NCI-H748 treated with DMSO at 0.1 percent for 48 hours (cell line): ENCODE measurements at places on chromosomes 3 and 15.

GRCh38 chr3:118882353-118882947 is 152.2 kb downstream of the IGSF11 start:
- peak; percentile 55 for DNase-seq

DNA sequence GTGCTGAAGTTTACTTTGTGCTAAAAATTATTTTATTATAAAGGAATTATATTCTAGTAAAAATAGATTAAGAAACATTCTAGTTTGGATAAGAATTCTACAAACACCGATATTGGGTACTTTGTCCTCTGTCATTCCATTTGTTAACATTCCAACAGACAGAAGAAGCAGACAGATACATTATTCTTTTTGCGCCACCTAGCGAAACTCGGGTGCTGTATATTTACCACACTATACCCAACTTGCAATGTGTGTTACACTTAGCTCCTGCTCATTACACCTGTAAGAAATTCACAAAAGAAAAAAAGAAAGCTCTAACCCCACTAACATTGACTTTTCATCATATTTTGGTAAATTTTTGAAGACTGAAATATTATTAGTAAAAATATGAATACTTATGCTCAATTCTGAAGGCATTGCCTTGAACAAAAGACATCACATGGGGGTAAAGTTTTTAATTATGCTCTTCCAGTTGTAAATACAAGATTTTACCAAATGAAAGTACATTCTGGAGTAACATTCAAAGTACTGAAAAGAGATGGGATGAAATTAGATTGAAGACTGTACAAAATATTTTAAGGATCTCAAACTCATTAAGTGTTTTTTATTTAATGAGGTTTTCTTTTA is 136.5 kb upstream of the MLF1 start:
- DNase-seq = peak; percentile 3

DNA sequence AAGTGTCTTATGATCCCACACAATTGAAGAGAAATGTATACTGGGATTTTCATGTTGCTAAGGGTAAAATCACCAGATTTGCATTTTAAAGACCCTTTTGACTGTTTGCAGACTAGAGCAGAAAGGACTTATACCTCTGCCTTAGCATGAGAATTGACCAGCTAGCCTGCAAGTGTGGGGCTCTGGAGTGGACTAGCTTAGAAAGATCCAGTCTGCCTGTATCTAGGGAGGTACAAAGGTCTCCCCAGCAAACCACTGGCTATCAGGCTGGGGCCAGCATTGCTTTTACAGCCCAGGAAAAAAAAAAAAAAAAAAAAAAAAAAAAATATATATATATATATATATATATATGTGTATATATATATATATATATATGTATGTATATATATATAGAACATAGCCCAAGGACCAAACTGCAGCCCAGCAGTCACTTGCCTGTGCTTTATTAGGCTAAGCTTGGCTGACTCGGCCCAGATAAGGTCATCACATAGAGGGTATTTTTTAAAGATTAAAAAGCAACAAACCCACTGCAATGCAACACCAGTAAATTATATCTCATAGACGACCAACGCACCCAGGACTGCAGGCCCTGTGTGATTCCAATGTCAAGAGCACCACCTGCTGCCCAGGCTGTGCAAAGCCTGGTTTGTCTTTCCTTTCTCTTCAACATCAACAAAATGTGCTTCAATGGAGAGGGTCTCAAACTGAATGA is 63.7 kb downstream of the DCLK3 start:
- peak; percentile 7 for DNase-seq

GRCh38 chr15:76815421-76815820 is 89.7 kb downstream of the SCAPER start:
- no peak for DNase-seq

DNA sequence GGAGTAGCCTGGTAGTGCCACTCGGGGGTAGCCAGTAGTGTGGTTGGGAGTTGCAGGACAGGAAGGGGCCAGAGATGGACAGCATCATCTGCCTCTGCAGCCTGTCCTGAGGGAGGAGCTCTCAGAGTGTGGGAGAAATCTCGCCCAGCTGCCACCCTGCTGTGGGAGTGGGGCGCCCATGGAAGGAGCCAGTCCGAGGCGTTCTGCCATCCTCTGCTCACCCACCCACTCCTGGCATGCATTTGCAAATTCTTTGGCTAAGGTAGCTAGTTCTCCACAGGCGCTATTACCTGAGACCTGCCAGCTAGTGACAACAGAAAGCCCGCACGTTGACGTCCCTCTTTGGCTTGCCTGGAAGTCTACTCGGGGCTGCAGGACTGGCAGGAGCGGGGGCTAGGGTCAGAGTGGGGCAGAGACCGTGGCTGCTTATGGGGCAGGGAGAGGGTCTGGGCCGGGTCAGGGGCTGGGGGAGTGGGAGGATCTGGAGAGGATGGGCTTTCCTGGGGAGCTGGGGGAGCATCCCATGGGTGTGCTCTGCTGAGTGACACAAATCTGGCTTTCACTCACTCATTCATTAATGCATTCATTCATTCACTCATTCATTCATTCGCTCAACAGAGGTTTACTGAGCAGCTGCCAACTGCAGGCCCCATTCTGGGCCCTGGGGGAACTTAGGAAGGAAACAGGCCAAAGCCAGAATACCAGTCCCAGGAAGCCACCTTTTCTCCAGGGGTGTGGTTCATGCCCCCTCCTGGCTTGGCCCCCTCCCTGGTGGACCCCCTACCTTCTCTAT is 44.4 kb upstream of the INSYN1 start:
- DNase-seq = no peak

- DNase-seq = no peak
Measured at GRCh38 chr3:141557961-141558706, 71.3 kb downstream of the RASA2 start.

DNA sequence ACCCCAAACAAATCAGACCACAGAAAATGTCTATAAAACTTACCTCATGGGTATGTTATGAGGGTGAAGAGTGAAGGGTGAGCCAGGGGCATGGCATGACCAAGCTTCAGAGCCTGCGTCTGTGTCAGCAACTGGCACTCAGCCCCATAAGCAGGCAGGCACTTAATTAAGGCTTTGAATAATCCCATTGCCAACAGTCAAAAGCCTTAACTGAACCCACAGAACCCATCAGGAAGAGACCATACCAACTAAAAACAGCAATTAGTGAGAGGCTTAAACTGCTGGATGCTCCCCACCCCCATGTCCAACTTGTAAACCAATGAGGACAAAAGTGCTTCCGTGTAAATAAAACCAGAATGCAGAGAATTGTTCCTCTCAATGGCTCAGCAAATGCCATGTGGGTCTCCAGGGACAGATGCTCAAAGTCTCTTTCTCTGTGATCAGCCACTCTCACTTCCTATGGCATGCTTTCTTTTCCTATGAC is 126.0 kb downstream of the MYLK start:
- peak; percentile 47 for DNase-seq

GRCh38 chr3:156764751-156765150 is 61.4 kb upstream of the LEKR1 start:
- DNase-seq = no peak

DNA sequence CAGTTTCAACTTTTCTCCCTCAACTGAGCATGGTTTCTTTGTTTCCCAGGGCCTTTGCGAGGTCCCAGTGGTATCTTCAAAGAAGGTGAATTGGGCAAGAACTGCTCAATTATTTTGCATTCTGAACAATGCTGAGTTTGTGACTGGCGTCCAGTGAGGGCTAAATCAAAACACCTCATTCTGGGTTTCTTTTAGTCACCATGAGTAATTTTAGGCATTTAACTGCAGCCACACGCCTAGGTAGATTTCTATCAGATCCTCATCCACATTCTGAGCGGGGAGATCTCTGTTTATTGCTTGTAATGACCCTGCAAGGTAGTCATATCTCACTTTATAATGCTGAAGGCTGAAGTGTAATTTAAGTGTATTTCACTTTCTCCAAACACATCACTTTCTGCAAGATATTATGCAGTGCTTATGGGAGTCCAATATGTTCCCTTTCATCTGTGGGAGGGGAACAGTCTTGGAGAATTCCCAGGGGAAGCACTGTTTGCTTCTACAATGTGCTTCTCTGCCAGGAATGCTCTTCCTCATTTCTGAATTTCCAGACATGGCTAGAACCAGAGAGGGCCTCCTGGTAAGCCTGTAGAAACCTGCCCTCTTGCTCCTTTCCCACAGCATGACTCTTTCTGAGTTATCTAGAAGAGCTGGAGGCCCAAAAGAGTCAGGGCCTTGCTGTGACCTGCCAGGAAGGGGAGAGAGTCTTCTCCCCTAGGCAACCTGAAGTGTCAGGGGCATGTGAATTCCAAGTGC is 91.7 kb downstream of the FRMD4B start:
- DNase-seq = no peak

- DNase-seq = no peak
Measured at GRCh38 chr15:48422401-48422800, 91.2 kb downstream of the DUT start.

DNA sequence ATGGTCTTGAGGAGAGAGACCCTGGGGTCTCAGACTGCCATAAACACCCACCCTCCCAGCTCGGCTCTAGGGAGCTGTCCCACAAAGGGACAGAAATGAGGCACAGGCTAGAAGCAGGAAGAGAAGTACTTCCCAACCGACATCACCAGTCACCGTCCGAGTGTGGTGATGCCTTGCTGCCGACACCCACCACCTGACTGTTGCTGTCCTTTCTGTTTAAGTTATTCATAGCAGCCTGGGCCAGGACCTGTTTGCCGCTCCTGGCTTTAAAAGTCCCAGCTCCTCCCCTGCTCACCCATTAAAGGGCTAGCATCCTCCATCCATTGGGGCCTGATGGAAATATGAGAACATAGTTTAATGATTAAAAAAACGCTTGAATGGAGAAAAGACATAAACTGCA is 13.2 kb upstream of the SPG11 start:
- DNase-seq = no peak

- no peak for DNase-seq
Measured at GRCh38 chr3:170814822-170815221, 55.2 kb downstream of the RPL22L1 start.

GRCh38 chr15:75688278-75688557 is 24.4 kb downstream of the CSPG4 start:
- DNase-seq = no peak

GRCh38 chr15:82663186-82663600 is 16.0 kb upstream of the CPEB1 start:
- no peak for DNase-seq

- DNase-seq = no peak
Measured at GRCh38 chr15:69014454-69014853, at the start of gene NOX5. Gene NOX5 (plus strand): TSS chr15:69014695. CDS start chr15:69014736, 41 bp downstream.

- no peak for DNase-seq
Measured at GRCh38 chr3:43774799-43775198, 84.1 kb downstream of the ABHD5 start.
